ENCODE measurements at places on chromosomes 7 and 10.

DNA sequence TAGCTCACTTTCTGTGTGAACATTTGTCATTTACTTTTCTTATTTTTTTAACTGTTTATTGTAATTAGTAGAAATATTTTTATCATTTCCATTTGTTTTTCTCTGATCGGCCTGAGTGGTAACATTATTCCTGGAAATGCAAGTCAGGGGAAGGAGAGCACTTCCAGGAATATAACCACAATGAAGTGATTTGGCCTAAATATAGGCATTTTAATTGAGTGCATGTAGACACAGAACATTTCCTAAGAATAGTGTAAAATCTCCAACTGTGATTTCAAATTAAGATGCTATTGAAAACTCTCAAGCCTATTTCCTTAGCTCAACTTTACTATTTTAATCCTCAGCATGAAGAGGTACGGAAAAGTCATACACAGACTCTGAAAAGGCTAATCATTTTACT is 86.5 kb upstream of the SKAP2 start:
- DNase-seq, result no peak

- no peak for DNase-seq
These were observed 405.0 kb upstream of the LRRN3 start for GRCh38 chr7:110685899-110686298.

- no peak for DNase-seq
These were observed 25.0 kb downstream of the FOXP2 start for GRCh38 chr7:114439581-114439980.

GRCh38 chr7:3787717-3788264 is 486.7 kb downstream of the SDK1 start:
- DNase-seq, result no peak

DNA sequence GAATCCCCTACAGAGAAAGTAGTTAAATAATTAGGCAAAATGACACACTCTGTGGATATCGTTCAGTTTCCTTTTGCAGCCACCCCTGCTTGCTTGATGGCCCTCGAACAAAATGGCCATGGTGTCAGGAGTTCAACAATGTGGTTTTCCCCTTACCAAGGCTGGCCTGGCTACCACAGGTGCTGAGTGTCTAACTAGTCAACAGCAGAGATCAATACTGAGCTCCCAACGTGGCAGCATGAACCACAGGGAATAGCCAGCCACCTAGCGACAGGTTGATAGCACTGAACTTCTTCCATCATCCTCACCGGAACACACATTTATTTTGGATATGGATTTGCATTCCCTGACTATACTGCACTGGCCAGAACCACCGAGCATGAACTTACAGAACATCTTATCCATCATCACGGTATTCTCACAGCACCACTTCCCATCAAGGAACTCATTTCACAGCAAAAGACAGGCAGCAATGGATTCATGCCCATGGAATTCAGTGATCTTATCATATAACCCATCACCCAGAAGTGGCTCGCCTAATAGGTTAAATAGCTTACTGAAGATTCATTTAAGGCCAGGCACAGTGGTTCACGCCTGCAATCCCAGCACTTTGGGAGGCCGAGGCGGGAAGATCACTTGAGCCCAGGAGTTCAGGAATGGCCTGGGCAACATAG is 6.3 kb downstream of the C10orf67 start:
- peak; percentile 79 for DNase-seq

DNA sequence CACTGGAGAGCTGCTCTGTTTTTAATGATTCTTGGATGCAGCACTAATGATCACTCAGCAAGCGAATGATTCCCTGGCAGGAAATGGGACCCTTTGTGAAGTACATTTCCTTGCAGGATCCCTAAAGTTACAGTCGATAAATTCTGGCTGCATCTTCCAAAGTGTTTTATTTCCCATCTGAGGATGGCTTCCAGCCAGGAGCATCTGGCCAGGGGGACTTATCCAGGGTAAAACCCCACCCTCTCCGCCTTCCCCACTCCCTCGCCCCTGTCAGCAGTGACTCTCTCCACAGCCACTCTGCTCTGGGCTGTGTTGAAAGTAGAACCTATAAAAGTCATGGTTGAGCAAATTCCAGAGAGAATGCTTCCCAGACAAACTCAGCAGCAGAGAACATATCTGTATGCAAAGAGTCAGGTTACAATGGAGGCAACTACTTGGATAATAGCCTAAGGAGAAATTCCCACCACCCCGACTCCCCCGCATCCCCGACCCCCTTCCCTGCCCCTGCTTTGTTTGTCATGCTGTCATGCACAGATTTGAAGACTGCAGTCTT is 111.0 kb upstream of the ANLN start:
- DNase-seq, result no peak

DNA sequence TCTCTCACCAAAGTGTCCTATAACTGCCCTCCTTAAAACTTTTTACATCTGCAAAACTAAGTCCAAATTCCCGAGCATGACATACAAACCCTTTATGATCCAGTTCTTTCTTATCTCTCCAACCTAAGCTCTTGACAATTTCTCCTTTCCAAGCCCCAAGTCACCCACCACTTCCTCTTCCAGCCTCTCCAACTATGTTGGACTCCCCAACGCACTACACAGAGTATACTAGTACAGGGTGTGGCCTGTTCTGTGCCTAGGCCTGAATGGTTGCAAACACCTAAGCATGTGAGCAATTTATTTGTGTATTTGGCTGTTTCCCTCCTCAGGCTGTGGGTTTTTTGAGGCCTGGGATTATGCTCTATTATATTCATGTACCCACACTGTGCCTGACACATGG is 101.2 kb upstream of the APBB1IP start:
- no peak for DNase-seq
